Hematopoietic multipotent progenitor cell (in vitro differentiated cells): ENCODE measurements at places on chromosomes 13 and 19.

GRCh38 chr19:48999481-49000325, 6.0 kb downstream of the RUVBL2 start:
- DNase-seq, result peak; percentile 50

DNA sequence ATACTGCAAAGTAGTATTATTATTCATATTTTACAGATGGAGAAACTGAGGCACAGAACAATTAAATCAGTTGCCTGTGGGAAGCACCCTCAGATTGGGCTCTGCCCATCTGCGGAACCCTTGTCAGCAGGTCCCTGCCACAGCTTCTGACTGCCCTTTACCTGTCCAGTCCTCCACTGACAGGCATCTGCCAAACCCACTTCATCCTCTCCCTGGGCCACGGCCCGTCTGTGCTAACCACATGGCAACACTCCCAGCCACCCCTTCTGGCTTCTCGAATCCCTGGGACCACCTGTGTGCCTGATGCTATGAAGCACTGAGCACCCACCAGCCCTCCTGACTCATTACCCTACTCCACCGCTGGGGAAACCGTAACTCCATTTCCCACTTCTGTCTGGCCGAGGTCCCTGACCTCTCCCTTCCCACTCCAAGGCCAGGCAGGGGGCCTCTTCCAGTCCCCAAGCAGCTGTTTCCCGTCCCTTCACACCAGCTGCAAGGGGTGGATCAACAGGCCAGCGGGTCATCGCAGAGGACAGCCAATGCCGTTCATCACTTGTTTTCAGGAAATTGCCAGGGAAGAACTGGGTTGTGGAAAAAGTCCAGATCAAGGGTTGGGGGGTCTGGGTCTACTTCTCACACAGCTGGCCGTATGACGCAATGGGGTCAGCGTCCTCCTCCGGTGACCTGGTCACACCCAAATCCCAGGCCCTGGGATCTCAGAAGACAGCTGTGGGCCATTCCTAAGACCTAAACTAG, 2.5 kb downstream of the KANK3 start:
- DNase-seq, result no peak

- no peak for DNase-seq
Observed at GRCh38 chr13:63944911-63945310, 2529.3 kb upstream of the PCDH20 start.

DNA sequence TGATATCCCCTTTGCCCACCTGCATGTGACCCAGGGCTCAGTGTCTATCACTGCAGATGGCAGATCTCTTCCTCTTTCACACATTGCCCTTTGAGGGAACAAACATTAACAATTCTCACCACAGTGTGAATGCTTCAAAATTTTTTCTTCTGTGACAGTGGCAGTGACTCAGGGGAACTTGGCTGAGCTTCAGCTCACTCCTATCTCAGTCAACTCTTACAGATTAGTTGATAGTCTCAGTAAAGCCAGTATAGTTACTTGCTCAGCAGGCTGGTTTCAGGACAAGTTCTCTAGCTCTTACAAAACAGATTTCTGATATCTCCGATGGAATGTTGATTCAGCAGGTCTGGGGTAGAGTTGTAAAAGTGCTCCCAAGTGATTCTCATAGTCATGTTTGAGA, 166.9 kb downstream of the DLEU7 start:
- DNase-seq, result peak; percentile 13

- DNase-seq, result no peak
Observed at GRCh38 chr19:373391-374182, 29.0 kb upstream of the MIER2 start.
